ENCODE measurements at places on chromosomes 7 and 10.

GRCh38 chr7:50367570-50367969 lies 63.1 kb downstream of the IKZF1 start:
- DNase-seq: no peak

DNA sequence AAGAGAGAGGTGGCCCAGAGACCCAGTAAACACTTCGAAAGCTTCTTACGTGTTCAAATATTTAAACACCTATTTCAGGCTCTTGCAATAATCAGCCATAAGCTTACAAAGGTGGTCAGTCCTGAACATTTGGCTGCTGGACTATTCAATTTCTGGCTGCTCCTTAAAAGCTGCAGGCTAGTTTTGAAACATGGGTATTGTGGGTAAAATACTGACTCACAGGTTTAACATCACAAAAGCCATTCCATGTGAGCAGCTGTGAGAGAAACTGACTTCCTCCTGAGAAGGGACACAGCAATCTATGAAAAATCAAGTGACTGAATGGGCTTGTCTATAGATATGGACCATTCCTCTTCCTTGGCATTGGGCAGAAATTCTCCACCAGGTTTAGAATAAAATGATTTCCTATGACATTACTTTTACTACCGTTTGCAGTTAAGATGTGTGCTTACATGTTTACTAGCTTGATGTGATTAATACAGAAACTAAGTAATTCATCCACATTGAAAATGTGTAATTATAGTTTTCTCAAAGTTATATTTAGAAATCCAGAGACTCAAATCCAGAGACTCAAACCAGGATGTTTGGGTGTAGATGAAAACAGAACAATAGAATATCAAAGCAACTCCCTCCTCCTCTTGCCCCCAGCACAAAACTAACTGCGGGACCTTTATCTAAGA lies 252.3 kb downstream of the GATA3 start:
- DNase-seq: no peak

GRCh38 chr10:128156999-128157755 lies 31.0 kb upstream of the MKI67 start:
- DNase-seq: no peak

DNA sequence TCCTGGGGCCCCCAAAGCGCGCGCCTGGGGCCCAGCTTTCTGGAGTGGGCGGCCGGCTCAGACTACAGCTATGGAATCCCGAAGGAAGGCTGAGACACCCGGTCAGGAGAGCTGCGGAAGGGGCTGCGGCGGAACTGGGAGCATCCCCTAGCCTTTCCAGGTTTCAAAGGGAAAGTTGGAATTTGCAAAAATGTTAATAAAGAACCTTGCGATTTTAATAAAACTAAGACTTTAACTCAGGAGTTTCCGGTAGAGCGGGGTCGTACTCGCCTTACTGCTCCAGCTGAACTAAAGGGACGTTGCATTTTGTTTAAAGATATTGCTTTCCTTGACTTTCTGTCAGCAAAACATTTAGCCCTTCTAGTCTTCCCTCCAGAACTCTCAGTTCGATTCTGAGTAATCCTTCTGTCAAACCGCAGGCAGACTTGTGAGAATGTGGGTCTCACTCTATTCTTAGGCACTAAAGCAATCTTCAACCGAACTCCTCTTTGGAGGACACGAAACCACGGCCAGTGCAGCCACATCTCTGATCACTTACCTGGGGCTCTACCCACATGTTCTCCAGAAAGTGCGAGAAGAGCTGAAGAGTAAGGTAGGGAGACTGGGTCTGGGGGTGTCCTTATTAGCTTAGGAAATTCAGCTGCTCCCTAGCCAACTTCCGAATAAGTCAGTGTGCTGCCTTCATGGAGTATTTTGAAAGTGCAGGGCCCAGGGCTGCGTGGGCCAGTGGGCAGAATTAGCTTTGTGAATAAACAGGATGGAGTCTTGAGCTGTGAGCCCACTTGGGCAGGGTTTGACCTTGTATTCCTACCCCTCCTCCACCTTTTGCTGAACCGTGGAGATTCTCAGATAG lies 1.9 kb downstream of the CYP26A1 start:
- no peak for DNase-seq

- DNase-seq: no peak
These were observed 7.9 kb downstream of the GIMAP5 start for GRCh38 chr7:150745086-150745485.

- DNase-seq: no peak
These were observed 808 bp downstream of the C10orf71 start for GRCh38 chr10:49299816-49300139.

- DNase-seq: no peak
These were observed 160.2 kb downstream of the DKK1 start for GRCh38 chr10:52474265-52474664.

DNA sequence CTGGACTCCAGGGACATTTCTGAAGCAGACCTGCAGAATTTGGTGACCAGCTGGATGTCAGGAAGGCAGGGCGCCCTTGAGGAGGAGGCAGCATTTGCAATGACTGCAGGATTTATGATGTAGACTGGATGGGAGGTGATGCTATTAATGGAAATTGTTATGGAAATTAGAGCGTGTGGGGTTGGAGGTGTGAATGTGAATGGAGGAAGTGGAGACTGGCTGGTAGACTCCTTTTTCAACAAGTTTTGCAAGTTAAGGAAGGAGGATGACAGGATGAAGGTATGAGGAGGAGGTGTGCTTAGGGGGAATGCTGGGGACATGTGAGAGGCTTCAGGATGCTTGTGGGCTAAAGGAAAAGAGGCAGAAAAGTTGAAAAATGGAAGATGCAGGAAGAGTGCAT lies 137.0 kb downstream of the TMEM178B start:
- DNase-seq: no peak

DNA sequence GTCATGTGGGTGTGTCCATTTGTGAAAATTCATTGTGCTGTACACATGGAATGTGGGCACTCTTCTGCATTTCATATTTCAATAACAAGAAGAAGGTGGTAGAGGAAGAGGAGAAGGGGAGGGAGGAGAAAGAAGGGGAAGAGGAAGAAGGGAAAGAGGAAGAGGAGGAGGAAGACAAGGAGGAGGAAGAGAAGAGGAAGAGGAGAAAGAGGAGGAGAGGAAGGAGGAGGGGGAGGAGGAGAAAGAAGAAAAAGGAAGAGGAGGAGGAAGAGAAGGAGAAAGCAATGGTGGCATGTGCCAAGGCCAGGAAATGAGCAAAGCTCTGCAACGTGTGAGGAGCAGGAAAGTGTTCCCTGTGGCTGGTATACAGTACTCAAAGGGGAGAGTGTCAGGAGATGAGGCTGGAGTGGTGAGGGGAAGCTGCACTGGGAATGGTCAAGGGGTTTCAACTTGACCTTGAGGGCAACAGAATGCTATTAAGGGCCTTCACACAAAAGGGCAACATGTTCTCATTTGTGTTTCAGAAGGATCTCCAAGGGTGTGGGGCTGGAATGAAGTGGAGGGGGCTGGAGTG lies 40.5 kb downstream of the WNT2 start:
- DNase-seq: no peak

DNA sequence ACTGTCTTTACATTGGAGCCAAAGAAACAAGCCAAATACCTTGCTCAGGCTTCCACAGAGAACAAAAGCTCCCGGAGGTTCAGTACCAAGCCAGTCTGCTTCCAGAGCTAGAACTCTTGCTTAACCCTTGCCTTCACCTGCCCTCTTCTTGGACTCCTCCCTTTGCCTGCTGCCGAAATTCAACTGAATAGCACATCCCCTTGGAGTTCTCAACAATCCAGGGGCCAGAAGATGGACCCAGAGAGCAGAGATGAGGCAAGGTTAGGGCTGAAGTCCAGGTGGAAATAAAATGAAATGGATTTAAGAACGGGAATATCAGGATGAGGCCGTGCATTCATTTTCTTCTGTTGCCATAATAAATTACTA lies 876 bp upstream of the PIK3AP1 start:
- DNase-seq: no peak

DNA sequence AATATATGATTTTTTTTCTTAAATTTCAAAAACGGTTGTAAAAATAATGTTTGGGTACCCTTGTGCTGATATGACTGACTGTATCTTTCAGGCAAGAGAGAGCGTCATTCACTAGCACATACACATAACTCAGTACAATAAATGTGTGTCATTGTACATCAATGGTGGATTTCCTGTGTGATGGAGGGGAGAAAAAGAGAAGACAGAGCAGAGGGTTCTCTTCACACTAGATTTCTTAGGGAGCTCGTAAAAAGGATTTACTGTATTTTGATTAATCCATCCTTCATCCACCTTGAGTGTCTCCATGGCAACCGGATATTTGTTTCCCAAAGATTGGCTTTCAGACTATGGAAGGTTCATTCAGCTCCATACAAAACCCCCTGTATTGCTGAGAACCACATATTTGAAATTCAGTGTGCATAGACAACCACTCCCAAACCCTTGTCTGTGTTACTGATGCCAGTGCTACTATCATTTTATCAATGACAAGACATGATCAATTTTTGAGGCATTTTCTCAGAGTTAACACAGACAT lies 150.6 kb downstream of the AKR1D1 start:
- DNase-seq: no peak

GRCh38 chr10:124860426-124860825 lies 58.8 kb downstream of the ABRAXAS2 start:
- no peak for DNase-seq

- DNase-seq: no peak
These were observed 17.5 kb downstream of the ATP6V1F start for GRCh38 chr7:128879939-128880746.

DNA sequence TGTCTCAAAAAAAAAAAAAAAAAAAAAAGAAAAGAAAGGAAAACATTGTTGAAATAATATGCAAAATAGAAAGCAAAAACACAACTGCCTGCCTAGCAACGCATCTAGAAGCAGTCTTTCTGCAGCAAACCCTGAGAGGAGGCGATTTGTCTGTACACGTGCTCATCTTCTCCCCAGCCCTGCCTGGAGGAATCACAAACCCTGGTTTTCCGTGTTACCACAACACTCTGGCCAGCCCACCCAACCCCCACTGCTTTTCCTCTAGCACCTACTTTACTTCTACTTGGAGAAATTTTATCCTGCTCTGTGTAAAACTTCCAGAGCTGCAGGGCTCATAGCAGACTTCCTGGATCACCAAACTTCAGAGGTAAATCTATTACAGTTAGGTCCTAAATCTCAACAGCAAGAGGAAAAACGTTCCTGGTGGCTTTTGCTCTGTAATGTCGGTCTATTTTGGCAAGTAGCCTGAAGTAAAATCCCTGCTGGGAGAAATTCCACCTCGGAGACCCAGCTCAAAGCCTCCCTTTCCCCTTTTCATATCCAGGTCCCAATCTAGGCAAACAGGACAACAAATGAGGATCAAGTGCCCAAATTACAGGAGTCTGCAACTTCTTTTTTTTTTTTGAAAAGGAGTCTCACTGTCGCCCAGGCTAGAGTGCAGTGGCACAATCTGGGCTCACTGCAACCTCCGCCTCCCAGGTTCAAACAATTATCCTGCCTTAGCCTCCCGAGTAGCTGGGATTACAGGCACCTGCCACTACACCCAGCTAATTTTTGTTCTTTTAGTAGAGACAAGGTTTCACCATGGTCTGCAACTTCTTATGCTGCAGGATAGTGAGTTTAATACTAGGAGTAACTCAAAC lies 91.6 kb downstream of the DNMBP start:
- no peak for DNase-seq

GRCh38 chr10:123888751-123889150 lies 2.9 kb downstream of the CPXM2 start:
- DNase-seq: no peak

GRCh38 chr7:80589631-80590030 lies 48.8 kb upstream of the CD36 start:
- DNase-seq: no peak

DNA sequence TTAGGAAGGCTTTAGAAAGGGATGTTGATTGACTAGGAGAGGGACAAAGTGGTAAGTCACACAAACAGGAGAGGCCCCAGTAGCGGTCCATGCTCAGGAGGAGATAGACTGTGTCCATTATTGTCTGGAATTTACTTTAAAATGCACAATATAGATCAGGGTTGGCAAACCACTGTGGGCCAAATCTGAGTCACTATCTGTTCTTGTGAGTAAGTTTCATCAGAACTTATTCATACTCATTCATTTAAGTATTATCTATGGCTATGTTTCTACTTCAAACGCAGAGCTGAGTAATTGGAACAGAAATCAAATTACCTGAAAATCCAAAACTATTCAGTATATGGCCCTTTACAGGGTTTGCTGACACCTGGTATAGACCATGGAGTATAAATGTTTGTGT lies 166.5 kb downstream of the COL28A1 start:
- DNase-seq: no peak

DNA sequence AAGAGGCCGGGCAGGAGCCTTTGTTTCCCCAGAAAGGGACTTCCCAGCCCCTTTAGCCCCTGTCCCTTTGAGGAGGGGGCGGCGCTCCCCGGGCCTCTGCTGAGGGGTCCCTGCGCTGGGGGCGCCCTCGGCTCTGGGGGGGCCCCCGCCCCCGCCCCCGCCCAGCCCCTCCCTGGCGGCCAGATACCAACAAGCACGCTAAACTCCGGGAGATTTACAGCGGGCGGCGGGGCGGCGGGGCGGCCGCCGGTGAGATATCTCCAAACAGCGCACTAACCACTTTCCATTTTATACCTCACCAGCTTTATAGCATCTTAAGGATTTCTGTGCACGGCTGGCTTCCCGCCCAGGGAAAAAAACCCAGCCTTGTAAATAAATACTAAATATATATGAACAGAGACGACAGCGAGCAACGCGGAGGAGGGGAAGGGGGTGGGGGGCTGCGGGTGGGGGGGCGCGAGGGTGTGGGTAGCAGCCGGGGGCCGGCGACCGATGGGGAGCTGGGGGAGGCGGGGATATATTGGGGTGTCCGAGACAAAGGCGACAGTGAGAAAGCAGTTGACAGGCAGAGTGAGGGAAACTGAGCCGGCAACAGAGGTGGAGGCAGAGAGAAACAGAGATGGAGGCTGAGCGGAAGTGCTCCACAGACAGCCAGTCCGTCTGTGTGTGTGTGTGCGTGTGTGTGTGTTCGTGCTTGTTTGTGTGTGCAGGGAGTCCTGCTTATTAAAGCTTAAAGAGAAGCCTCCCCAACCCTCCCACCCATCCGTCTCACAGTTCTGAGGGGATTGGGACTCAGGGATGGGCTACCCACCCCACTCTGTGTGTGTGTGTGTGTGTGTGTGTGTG lies 85.8 kb downstream of the HIF1AN start:
- no peak for DNase-seq

DNA sequence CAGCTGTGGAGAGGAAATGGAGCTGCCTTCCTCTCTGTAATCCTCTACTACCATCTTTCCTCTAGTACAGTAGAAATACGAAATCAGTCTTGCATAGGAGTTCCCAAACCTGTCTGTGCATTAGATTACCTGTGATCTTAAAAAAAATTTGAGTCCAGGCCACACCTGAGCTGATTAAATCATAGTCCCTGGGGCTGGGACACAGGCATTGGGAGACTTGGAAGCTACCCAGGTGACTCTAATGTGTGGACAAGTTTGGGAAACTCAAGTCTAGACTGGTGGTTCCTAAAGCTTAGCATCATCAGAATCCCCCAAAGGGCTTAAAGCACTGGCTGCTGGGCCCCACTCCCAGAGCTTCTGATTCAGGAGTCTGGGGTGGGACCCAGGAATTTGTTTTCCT lies 152.7 kb upstream of the GLI3 start:
- DNase-seq: no peak

- DNase-seq: no peak
These were observed 22.3 kb downstream of the ADAMTS14 start for GRCh38 chr10:70694418-70695141.
